ENCODE measurements at places on chromosomes 4 and X.

DNA sequence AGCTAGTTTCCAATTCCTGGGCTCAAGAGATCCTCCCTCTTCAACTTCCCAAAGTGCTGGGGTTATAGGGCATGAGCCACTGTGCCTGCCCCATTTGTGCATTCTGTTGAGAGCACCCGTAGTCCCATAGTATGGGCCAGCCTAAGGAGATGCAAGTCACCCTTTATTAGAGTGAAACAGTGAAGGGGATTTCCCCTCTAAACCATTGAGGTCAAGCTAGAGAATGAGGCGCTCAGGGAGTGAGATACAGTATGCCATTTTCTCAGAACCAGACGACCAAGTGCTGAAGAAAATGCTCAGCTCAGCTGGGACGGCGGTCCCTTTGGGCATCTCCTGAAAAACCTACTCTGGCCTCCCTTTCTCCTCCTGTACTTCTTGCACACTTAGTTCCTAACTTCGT is 18.7 kb downstream of the RNF4 start:
- DNase-seq = no peak

- no peak for DNase-seq
These were observed 432.4 kb upstream of the RASGEF1B start for GRCh38 chr4:81904121-81904520.

- DNase-seq = no peak
These were observed 194.2 kb downstream of the NWD2 start for GRCh38 chr4:37438564-37439279.

- DNase-seq = no peak
These were observed 69.3 kb downstream of the NYX start for GRCh38 chrX:41516456-41516855.

GRCh38 chr4:3729882-3730226 is 36.3 kb upstream of the ADRA2C start:
- DNase-seq = no peak

DNA sequence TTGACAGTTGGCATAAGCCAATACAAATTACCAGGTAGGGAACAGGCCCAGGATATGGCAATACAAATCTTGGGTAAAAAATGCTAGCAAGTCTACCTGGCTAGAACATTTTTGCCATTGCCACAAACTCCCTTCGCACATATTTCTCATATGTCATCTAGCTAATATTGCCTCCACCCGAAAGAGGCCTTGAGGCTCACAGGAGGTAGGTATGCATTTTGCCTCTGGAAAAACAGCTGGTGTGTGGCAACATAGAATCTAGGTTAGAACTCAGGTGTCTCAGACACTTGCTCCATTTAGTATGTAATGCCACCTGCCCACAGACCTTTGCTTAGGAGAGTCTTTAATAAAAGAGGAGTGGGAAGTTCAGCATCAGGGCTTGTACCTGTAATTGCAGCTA is 16.3 kb upstream of the RAPGEF2 start:
- DNase-seq = no peak

GRCh38 chrX:72094894-72095293 is 36.8 kb downstream of the RTL5 start:
- peak; percentile 11 for DNase-seq

DNA sequence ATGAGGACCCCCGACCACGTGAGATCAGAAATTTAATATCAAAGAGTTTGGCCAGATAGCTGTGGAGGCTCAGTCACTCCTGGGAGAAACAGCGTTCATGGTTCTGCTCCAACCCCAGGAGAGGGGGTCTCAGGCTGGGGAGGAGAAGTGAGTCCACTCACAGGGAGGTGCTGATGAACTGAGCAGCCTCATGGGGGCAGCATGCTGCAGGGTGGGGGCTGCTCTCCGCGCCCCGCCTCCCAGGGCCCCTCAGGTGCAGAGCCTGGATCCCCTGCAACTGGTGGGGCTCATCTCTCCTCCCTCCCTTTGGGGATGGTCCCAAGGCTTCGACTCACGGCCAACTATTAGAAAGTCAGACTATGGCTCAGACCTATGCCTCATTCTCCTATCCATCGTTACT is 26.6 kb upstream of the C4orf50 start:
- no peak for DNase-seq

GRCh38 chr4:183801457-183802165 is 103.5 kb upstream of the STOX2 start:
- no peak for DNase-seq

DNA sequence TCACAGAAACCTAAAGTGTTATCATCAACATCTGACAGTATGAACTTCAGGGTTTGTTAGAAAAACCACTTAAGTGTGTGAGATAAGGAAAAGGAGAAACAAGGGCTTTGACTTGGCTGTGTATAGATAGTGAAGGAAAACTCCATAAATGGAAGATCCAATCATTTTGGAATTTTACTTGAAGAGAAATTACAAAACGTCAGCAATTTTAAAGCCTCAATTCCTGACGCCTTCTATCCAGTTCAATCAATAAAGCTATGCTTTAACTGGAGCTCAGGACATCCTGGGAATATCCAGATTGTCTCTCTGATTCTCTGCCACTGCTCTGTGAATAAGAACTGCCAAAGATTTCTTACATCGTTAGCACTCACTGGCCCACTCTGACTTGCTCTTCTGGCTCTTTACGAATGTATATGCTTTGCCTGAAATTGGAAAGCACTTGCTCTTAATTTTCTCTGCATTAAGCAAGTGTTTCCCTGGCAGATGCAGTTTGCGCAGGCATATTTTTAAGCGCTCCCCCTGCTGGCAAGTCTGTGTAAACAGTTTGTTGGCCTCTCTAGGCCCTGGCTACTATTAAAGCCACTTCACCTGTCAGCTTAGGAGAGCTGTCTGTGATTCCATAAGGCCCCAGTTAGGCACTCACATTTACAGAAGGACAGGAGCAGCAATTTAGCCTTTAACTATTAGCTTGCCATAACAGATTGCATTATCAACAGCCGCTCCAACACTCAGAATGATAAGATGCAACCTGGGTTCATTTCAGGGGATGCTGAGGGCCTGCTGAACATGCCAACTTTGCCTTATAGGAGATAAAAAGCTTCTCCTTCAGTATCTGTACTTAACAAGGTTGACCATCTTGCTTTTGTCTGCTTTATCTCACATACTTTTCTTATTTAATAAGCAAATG is 251.4 kb upstream of the DDX53 start:
- peak; percentile 0 for DNase-seq

- DNase-seq = no peak
These were observed 16.6 kb downstream of the MAGEA9B start for GRCh38 chrX:149570668-149571067.

DNA sequence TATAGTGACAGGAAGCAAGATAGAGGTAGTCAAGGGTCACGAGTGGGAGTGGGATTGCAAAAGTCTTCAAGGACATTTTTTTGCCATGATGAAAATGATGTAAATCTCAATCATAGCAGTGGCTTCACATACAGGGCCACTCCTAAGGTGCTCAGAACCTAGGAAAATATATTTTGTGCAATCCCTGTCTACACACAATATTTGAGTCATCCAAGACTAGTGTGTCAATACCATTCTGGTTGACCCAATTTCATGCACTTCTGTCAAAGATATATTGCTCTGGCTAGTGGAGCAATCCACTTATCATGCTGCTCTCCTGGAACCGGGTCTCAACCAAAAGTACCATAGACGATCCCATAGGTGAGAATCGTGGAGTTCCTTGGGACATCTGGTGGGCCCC is 24.2 kb upstream of the XPNPEP2 start:
- no peak for DNase-seq

GRCh38 chrX:57977992-57978391 is 67.7 kb upstream of the ZXDA start:
- DNase-seq = no peak

- DNase-seq = no peak
These were observed 990 bp upstream of the HADH start for GRCh38 chr4:107988763-107989035.

GRCh38 chrX:136589966-136590365 is 58.0 kb downstream of the VGLL1 start:
- no peak for DNase-seq

DNA sequence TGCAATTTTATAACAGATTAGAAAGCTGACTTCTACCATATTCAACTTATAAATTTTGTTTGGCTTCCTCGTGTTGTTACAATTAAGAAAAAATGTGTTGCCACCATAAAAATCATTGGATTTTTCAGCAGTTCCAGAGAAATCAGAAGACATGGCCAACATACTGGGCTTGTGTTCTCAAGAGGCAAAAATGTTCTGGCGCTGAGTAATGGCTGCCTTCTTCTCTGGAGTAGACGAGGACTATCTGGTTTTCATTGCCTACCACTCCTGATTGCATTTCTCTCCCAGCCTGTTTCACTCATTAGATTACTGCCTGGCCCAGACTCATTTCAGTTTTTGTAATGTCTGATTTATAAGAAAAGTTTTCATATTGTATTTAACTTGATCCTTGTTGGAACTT is 122.3 kb downstream of the ARHGAP10 start:
- DNase-seq = no peak

- DNase-seq = no peak
These were observed 35.1 kb upstream of the TACR3 start for GRCh38 chr4:103754844-103755243.

- DNase-seq = no peak
These were observed 114.8 kb upstream of the NEIL3 start for GRCh38 chr4:177194906-177195305.

- DNase-seq = no peak
These were observed 1.5 kb downstream of the PGRMC1 start for GRCh38 chrX:119237562-119237942.

DNA sequence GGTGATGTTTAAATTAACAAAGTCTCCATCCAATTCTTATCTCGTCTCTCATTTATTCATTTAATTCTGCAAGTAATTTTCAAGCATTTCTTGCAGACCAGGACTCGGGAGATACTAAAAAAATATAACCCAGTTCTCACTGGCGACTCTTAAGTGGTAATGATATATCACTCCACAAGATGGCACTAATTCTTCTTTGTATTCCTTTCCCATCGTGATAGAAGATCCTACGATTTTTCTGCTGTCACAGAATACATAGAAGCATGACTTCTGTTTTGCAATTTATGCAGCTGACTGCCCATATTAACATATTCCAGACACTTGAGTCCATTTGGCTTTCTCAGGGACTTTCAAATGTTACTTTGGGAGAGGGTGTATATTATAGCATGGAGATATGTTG is 64.0 kb upstream of the FGF13 start:
- DNase-seq = no peak

- DNase-seq = no peak
These were observed 55.6 kb upstream of the TADA2B start for GRCh38 chr4:6987588-6987961.

DNA sequence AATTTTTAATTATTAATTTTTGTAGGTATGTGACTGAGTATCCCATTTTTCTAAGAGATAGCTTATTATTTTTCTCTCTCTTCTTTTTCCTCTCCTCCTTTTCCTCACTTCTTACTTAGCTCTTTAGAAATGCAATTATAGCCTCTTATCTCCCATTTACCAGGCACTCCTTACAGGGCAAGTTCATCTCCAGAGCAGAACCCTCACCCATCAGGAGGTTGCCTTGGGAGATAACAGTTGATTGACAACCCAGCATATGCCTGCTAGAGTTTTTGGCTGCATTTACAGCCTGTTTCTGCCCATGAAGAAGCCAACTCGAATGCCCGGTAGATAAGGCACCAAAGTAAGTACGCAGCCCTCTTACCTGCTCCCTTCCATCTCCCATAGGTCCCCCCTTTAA is 572.9 kb upstream of the ZFP42 start:
- no peak for DNase-seq

DNA sequence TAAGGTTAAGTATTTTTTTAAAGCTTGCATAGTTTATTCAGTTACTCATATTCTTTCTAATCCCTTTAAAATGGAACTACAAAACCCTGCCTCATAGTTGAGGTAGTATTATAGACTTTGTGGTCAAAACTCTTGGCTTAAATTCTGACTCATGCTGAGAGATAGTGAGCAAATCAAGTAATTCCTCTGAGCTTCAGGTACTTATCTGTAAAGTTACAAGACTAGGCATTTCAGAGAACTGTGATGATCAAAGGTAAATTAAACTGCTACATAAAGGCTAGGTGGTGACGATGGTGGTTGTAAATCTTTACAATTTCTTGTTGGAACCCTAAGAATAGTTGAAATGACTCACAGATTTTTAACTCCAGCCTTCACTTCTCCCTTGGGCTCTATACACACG is 3.2 kb upstream of the CLOCK start:
- DNase-seq = no peak

GRCh38 chr4:129641179-129641578 is 545.2 kb downstream of the C4orf33 start:
- DNase-seq = no peak

DNA sequence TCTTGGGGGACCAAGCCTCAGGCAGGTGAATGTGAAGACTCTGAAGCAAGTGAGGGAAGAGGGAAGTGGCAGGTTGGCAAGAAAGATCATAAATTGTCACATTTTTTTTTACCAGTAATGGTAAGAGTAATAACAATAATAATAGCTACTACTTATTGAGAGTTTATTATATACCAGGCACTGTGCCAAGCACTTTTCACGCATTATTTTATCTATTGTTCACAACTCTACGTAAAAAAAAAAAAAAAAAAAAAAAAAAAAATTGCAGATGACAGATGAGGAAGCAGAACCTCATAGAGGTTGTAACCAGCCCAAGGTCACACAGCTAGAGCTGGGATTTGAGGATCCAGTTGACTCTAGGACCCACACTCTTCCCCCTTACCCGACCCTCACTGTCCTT is 40.9 kb downstream of the TSC22D3 start:
- DNase-seq = no peak

GRCh38 chr4:128393101-128393704 is 105.6 kb upstream of the PGRMC2 start:
- no peak for DNase-seq

- no peak for DNase-seq
These were observed 48.1 kb upstream of the IL13RA1 start for GRCh38 chrX:118679290-118679689.

DNA sequence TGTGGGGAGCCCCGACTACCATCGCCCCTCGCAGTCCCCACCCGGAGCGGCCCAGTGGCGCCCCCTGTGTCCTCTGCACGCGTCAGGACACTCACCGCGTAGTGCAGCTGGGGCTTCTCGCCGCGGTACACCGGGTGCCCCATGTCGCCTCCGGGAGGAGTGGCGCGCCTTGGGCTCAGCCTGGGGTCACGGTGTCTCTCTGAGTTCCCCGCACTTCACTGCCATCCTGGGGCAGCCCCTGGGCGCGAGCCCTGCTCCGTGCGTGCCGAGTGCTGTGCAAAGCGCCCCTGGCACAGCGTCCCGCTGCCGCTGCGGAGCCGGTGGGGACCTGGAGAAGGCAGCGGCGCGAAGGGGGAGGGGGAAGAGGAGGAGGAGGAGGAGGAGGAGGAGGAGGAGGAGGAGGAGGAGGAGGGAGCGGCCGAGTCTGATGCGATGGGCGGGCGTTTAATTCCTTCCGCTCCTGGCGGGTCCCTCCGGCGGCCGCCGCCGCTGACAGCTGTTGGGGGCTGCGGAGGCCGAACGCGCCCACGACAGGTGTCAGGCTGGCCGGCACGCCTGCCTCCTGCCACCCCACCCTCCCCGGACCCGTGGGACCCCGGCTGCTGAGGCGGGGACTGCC is 134.3 kb downstream of the AMELX start:
- no peak for DNase-seq

DNA sequence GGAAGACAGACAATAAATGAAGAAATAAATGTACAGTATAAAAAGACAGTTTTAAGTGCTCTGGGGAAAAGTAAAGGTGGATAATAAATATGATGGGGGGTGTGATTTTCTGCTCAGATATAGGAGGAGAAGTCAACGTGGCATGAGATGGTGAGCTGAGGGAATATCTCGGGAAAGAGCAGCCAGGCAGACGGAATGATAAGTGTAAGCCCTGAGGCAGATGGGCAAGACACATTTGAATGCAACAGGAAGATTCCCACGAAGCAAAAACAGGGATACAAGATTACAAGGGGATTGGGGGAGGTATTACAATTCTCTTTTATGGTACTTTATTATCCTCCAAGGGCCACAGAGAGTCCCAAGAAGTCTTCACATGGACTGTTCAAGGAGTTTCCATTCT is 11.1 kb downstream of the ANXA3 start:
- DNase-seq = no peak

Measured in stimulated activated CD8-positive, alpha-beta memory T cell treated with anti-CD3 and anti-CD28 coated beads, Interleukin-4, amount 100 ng/mL, for 4 hours (primary cell).